ENCODE measurements at places on chromosomes 2 and 18. TPM values are rescaled to one million over a fixed set of nuclear protein-coding genes. Genes with fewer than 3 reads are reported as not detected.

DNA sequence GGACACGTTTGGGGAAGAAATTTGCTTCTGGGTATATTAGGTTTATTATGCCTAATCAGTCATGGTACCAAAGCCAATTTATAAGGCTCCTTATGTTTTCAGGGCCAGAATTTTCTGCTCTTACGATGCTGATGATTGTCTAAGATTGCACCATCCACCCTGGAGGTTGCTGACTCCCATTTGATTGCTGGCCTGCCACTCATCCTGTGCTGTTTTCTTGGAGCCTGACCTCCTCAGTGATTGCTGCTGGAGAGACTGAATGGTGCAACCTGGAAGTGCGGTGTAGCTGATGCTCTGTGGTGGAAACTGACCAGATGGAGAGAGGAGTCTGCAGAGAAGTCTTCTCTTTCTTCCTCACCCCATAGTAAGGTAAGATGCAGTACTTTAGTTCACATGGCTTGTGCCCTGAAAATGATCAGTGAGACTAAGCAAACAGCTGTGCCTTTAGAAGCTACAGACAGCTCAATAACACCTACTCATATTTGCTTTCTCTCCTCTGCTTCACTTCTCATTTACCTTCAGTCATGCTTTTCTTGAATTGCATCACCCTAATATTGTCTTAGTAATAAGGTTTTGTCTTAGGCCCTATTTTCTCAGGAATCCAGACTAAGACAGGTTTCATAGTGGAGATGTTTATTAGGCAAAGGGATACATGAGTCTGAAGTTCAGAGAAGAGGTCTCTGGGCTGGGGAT lies 17.4 kb downstream of the ZNF24 start:
- DNase-seq, result no peak

- no peak for DNase-seq
Observed at GRCh38 chr2:15890124-15890754, 50.1 kb upstream of the MYCN start.

DNA sequence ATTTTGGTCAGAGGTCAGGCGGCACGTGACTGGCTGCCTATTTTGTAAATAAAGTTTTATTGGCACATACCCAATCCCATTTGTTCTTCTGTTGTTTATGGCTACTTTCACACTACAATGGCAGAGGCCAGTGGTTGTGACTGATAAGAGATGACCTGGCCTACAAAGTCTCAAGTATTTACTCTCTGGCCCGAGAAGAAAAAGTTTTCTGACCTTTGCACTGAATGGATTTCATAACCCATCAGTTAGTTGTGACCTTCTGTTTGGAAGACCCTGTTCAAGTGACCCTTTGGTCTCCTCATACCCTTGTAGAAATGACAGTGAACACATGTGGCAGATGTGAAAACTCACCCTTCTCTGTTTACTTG lies 121.4 kb upstream of the MGAT5 start:
- DNase-seq, result no peak

MC2R gene
- not detected for total RNA-seq

DNA sequence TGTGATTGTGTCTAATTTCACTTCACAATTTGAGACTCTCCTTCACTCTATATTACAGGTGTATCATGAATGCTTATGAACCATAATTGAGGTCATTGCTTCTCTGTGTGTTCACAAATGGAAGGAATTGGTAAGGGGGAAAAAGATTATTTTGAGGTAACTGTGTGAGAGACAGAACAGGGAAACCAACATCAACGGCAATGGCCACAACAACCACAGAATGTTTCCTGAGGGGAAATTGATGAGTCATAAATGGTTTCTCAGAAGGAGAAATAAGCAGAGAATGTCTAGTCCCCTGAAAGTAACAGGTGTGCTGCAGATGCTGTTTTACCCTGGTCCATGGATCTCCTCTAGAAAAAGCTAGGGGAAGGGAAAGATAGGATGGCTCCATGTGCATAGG lies 361.2 kb upstream of the GALNT5 start:
- DNase-seq, result no peak

DNA sequence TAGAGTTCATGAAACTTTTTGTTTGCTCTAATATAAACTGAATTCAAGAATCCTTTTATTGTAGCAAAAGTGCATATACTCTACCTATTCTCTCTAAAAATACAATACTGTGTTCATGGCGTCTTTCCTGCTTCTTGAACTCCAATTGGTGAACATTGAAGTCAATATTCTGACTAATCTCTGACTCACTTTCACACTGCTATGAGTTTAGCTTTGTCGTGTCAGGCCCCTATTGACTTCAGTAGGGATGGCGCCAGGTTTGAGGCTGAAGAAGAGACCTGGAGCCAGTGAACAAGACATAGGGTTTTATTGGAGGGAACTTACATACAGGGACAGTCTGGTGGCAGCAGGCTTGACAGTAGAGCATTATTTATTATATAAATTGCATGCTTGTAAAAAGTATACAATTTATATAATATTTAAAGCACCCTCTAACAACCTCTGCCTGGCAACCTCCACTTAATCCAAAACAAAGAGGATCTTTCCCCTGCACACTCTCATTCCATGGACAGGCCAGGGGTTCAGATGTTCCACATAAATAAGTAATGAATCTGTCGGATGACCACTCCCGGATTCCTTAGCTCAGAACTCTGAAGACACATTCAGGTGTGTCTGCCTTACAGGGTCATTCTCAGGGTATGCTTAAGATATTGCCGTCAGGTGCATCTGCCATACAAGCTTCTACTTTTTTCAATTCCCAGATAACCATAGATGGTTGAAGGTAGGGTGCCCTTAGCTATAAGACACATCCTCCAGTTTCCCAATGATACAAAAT lies 141.0 kb downstream of the CERS6 start:
- no peak for DNase-seq

Measured in HT-29 (cell line).